IMR-90 (cell line): ENCODE measurements at places on chromosomes 2 and 18.

- DNase-seq: no peak
Measured at GRCh38 chr2:24492421-24493279, 1.6 kb downstream of the NCOA1 start.

GRCh38 chr2:239601201-239601851, 200.5 kb upstream of the HDAC4 start:
- DNase-seq: no peak

GRCh38 chr2:85605406-85606115, 3.1 kb upstream of the TMEM150A start:
- DNase-seq: peak; percentile 94

GRCh38 chr2:229243890-229244560, 27.1 kb downstream of the PID1 start:
- DNase-seq: peak; percentile 22

DNA sequence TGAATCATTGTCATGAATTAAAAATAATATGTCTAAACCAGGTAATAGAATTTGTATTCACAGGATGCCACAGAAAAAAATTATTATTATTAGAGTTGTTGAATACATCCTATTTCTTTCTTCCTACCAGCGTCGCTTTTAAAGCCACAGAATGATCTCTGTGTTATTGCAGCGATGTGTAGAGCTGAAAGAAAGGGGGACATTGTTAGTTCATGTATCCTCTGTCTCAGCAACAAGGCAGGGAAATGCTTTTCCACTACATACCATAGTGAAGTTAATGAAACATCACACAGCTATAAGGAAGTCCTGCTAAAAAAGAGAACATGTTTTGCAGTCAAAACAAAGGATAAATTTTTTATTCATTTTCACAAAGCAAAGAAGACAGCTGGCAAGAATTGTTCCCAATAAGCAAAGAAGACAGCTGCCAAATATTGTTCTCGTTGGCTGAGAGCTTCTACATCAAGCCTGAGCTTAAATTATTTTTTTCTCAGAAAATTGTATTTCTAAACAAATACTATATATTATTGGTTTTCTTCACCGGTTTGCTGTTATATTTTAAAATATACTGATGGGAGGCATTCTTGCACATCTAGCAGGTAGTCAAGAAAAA, 1234.4 kb downstream of the SUCLG1 start:
- DNase-seq: no peak

- no peak for DNase-seq
Measured at GRCh38 chr18:50161597-50162205, 33.2 kb downstream of the MYO5B start.

GRCh38 chr2:40372283-40372985, 79.5 kb downstream of the SLC8A1 start:
- peak; percentile 28 for DNase-seq

DNA sequence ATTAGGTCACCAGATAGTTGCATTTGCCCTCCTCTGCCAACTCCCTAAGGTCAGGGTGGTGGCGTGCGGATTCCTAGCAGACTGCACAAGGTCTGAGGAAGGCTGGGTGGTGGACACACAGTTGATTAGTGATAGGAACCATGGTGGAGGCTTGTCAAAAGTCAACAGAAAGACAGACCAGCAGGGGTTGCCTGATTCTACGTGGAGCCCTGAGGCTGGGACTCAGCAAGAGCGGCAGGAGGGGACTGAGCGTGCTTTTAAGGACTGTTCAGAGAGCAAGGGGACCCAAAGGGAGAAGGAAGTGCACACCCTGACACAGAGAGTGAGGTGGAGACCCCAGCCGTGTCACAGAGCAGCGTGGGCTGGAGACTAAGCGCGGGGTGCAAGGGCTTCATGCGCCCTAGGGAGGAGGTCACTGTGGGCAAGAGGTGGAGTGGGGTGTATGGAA, 513.2 kb downstream of the RNF144A start:
- no peak for DNase-seq

DNA sequence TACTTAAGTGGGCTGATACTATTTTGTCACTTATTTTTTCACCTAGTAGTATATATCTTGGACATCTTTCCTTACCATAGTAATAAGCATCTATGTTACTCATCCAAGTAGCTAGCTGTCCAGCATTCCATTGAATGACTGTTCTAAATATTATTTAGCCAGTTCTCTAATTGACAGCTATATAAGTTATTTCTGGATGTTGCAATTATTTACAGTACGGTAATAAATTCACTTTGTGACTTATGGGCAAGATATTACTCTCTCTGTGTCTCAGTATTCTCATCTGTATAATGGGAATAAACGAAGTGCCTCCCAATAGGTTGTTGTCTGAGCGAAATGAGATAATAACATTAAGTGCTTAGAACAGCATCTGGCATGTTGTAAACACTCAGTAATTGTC, 46.6 kb upstream of the AGAP1 start:
- peak; percentile 30 for DNase-seq

DNA sequence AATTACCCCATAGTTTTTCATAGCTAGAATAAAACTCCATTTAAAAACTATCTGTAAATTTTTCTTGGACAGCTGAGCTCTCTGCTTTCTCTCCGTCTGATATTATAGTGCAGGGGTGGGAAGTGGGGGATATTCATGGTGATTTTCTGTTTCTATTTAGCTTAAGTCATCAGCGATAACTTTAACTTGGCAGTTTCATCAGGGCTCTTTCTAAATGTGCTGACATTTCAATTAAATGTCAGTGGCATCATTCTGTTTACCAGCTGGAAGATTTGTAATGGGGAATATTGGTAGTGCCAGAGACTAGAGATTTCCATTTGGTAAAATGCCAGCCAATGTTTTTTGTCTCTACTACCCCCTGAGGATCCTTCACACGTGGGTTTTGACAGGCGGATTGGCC, 53.5 kb upstream of the CAPN13 start:
- DNase-seq: no peak

GRCh38 chr2:80634590-80634989, 330.0 kb upstream of the LRRTM1 start:
- DNase-seq: no peak

DNA sequence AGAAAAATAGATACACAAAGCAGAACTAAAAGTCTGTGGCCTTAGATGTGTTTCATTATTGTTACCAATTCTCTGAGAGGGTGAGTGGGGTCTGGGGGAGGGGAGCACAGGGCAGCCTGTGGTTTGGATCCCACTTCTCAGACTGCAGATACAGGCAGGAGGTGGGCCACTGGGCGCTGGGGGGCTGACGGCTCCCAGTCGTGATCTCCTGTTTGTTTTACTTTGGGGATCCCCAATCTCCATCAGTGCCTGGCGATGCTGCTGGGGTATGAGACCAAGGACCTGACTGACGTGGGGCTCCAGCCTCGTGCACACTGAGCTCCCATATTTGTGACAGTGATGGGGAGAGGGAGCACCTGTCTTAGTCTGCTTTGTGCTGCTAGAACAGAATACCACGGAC, 54.9 kb downstream of the EDAR start:
- no peak for DNase-seq

GRCh38 chr18:67381608-67382150, 134.8 kb downstream of the DSEL start:
- no peak for DNase-seq

DNA sequence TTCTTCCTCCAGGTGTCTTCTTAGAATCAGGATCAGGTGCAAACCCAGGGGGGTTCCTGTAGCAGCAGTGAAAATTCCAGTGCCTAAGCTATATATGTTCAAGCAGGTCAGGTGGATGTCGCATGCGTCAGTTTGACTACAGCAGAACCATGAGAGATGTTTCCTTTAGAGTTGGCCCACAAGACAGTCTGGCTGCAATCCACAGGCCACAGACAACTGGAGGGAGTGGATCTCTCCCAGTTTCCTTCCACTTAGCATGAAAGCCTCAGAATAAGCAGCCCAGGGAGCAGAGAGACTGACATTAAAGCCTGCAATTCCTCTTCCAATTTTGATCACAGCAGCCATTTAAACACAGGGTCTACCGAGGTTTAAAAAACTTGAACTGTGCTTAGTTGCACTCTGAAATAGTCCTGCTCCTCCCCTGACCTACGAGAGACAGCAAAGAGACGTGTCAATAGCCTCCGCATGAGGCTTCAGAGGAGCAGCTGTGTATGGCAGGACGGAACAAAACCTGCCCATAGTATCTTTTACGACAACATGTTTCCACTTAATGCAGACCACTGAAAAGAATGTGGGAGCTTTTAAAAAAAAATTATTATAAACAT, 988 bp upstream of the KCNE4 start:
- DNase-seq: peak; percentile 66

- DNase-seq: no peak
Measured at GRCh38 chr2:227423656-227424499, 36.1 kb upstream of the SCYGR1 start.

DNA sequence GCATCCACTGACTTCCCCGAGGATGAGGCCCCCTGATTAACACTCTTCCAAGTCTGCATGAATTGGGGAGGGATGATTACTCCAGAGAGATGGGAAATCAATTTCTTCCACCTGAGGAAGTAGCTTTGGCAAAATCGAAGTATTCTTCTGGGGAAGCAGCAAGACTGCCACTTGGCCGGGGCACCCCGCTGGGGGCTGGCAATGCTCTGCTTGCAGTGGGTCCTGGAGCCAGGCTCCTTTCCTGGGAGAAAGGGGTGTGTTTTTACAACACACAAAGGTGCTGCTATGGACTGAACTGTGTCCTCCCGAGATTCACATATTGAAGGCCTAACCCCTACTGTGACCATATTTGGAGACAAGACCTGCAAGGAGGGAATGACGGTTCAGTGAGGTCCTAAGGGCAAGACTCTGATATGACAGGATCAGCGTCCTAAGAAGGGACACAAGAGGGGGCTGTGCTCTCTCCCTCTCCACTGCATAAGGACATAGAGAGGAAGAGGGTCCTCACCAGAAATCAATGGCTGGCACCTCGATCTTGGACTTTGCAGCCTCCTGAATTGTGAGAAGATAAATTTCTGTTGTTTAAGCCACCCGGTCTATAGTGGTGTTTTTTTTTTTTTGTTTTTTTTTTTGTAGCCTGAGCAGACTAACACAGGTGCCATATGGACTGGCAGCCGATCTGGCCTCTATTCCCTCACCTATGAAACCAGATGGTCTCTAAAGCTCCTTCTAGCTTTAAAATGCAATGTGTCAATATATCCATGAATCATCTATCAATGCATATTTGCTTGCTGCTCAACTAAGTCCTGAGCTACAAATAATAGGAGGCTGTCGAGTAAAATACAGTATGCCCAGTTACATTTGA, 3.6 kb upstream of the SMARCAL1 start:
- DNase-seq: no peak
